T-cell (primary cell): ENCODE measurements at places on chromosomes 5 and 9.

GRCh38 chr5:177431317-177432142 is 5.1 kb downstream of the GRK6 start:
- DNase-seq: peak; percentile 61

DNA sequence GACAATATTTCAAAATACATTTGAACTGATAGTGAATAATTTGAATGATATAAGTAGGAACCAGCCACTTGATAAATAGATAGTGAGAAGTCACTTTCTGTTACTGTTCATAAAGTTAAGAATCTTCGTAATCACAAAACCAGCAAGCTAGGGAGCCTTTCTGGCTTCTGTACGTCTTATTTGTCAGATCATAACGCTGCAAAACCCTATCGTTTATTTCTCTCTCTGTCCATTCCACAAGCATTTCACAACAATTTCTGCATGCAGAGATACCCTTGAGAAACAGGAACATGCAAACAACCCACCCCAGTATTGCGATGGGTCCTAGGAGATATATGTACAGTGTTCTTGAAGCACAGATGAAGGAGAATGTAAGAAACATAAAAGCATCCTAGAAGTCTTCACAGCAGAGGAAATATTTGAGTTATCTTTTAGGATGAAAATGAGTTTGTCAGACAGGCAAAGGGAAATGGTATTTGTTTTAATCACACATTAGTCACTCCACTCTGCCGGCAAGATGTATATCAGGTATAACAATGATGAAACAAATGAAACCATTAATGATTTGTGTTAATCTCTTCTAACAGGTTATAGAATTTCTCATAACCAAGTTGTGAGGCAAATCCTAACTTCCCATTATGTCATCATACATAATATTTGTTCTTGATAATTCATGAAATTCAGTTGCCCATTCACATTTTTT is 668.7 kb upstream of the FTMT start:
- no peak for DNase-seq

DNA sequence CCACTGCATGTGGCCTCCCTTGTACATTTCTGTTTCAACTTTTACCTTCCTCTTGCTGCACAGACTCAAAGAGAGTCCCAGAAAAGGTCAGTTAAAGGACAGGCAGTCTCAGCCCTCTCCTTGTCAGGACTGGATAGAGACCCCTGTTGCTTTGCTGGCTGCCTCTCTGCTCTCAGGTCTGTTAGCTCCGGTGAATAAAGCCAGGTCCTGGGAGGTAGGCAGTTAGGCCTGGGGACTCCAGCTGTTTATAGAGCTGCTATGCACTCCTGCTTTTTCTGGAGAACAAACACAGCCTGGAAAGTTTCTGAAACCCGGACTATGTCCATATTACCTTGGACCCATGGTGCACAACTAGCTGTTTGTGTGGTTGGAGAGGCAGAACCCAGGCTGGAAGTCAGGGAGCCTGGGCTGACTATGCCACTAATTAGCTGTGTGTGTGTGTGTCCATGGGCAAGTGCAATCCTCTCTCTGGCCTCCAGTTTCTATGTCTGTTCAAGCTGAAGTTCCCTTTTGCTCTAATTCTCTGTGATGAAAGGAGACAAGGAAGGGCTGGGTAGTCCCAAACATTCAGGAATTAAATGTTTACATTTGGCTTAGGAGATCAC is 42.9 kb downstream of the GLRA1 start:
- no peak for DNase-seq

- no peak for DNase-seq
Observed at GRCh38 chr5:168239325-168239724, 52.1 kb upstream of the WWC1 start.

DNA sequence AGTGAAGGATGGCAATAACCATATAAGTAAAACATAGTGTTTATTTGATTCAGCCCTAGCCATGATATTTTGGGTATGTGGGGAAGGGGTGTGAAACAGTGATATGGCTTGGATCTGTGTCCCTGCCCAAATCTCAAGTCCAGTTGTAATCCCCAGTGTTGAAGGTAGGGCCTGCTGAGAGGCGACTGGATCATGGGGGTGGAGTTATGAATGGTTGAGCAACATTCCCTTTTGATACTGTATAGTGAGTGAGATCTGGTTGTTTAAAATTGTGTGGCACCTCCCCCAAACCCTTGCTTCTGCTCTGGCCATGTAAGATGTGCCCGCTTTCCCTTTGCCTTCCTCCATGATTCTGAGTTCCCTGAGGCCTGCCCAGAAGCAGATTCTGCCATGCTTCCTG is 1804.6 kb downstream of the MAT2B start:
- DNase-seq: no peak

- DNase-seq: no peak
Observed at GRCh38 chr9:34650816-34651215, 1.2 kb upstream of the IL11RA start.

GRCh38 chr9:90539286-90539685 is 103.3 kb downstream of the DIRAS2 start:
- DNase-seq: no peak

DNA sequence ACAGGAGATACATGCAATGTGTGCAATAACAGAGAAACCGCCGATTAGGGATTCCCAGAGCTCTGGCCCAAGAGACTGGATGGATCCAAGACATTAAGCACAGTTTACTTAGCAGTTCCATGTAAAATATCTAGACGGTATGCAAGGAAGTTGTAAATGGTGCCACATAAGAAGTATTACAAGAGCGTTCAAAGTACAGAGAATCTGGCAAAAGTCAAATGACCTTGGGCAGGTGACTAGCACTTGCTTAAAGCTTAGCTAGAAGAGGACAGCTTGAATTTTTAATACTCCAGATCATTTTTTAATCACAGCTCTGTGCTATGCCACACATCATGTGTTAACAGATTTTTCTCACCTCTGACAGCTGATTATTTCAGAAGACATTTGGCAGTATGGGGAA is 72.3 kb upstream of the TNPO1 start:
- DNase-seq: no peak

GRCh38 chr5:130777794-130778193 is 387.3 kb downstream of the HINT1 start:
- DNase-seq: no peak

DNA sequence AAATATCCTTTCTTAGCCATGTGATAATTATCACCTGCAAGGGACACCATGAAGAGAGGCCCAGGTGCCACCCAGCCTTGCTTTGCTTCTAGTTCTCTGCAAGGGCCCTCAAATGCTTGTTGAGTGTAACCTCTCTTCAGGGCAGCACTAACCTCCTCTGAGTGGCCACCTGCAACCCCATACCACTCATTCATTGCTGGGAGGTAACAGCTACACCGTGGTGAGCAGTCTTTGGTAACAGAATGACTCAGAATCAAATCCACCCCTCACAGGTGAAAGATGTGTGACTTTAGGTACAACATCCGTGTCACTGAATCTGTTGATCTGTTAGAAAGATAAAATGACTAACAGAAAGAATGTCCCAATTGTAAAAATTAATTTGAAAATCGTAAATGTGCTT is 365.1 kb upstream of the TRPC7 start:
- DNase-seq: no peak

DNA sequence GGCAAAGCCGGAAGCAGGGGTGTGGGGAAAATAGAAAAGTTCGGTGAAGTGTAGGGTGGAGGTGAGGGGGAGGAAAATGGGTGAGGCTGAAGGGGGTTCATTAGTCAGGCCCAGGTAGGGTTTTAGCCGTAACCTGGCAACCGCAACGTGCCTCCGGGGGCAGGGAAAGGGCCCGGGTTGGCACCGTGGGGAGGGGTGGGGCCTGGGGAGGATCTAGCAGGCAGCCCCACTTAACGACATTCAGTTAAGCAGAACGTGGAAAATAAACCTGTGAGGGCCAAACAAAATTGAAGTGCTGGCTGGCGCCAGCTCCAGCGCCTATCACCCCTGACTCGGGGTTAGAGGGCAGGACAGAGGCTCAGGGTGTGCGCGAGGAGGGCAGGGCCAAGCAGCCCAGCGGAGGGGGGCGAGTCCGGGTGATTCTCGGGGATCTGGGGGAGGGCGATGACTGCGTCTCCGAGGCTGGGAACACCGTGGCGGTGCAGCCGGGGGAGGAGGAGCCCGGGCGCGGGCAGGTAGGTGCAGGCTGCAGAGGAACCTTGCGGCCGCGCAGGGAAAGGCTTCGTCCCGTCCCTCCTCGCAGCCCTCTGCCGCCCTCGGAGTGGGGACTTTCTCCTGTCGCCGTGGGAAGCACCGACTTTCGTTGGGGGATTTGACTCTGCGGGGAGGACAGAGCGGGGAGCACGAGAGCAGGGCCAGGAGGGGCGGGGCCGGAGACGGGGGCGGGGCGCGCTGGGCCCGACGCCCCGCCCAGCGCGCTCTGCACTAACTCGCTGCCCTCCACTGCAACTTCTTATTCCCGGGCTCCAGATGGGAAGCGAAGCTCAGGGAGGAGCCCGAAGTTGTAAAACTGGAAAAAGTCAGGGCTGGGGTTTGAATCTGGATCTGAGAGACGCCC is 5.1 kb downstream of the RGS14 start:
- peak; percentile 57 for DNase-seq

DNA sequence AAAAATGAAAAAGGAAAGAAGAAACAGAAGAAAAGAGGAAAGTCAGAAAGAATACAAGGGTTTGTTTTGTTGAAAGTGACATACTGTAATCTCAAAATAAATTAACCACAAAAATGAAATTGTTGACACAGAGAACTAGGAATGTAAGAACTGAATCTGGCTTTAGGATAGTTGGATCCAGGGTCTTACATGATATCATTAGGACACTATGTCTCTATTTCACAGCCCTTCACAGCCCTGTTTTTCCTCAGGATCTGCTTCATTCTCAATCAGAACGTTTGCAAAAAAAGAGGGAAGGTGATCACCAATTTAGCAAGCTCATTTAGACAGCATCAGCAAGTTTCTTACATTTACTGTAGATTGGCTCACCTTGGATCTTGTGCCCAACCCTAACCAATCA is 188.5 kb upstream of the NREP start:
- DNase-seq: no peak

- DNase-seq: no peak
Observed at GRCh38 chr5:136590581-136590980, 225.2 kb upstream of the TRPC7 start.

- no peak for DNase-seq
Observed at GRCh38 chr5:132779961-132780360, 2.9 kb upstream of the SEPTIN8 start.

DNA sequence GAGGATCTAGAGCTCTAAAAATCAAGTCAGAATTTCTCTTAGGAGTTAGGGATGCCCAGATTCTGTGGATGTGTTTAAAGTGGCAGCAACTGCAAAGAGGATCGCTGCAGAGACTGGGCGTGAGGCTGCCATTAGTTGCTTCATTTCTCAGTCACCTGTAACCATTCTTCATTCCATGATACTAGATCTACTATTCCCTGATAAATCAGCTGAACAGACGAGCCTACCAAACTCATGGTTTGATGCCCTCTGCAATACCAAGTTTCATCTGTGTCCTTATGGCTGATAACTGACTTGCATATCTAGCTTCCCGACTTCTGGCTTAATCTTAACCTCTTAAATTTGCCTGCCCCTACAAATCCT is 33.3 kb downstream of the UBE2R2 start:
- DNase-seq: no peak

DNA sequence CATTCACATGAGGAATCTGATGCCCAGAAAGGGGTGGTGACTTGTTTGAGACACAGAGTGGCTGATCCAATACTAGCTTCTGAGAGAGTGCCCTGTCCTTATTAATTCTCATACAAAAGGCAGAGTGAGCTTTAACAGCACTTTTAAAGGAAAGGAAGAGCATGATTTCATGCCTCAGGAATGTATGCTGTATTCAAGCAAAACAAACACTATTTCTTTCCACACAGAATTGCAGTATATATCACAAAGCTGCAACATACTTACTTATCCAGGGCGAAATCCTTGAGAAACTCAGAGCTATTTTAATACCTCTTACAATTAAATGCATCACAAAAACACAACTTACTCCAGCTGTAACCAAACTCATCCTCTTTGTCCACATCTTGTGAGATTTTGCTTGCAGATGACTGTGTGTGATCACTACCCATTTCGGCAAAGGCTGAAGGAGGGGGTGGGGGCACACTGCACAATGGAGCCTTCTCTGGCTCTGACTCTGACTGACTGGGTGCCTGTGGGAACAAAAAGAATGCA is 139.8 kb downstream of the MPDZ start:
- no peak for DNase-seq

DNA sequence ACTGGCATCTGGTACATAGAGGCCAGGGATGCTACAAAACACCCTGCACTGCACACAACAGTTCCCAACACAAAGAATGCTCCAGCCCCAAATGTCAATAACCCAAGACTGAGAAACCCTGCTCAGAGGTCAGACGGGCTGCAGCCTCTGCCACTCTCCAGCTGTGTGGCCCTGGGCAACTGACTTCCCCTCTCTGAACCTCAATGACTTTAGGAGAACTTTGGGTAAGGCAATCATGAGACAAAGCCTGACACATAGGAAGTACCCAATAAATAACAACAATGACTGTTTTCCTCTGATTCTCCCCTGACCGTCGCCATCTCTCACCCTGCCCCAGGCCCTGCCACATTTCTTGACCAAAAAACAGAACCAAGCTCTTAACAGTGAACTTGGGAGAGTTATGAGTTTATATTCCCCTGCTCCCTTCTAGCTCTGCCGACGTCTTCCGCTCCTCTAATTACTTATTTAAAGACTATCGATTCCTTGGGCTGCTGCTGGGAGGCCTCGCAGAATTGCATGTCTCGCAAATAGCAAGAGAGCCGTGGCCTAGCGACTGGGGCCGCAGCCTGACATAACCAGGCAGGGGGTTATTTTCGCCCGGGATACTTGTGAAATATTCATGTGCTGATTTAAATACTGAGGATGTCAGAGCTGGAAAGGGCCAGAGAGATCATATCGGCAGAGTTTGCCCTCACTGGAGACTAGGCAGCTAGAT is 24.5 kb upstream of the CRB2 start:
- DNase-seq: no peak

DNA sequence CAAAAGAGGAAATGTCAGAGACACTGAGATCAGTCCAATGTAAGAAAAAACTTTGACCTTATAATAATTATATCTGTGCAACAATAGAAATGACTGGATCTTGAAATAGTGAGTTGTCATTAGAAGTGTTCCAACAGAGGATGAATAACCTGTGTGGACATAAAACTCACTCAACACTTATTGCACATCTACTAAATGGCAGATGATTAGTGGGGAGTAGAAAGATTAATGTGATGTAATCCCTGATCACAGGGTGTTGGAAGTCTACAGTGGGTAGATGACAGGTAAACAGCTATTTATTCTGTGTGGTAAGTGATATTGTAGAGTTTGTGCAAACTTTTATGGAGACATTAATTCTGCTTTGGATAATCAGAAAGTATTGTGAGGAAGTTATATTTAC is 177.3 kb upstream of the HMHB1 start:
- DNase-seq: no peak

- no peak for DNase-seq
Observed at GRCh38 chr5:172102218-172102870, 85.7 kb downstream of the STK10 start.

- DNase-seq: no peak
Observed at GRCh38 chr5:148290271-148291195, 21.7 kb upstream of the SPINK7 start.

GRCh38 chr9:93827545-93828330 is 127.4 kb downstream of the BARX1 start:
- no peak for DNase-seq

DNA sequence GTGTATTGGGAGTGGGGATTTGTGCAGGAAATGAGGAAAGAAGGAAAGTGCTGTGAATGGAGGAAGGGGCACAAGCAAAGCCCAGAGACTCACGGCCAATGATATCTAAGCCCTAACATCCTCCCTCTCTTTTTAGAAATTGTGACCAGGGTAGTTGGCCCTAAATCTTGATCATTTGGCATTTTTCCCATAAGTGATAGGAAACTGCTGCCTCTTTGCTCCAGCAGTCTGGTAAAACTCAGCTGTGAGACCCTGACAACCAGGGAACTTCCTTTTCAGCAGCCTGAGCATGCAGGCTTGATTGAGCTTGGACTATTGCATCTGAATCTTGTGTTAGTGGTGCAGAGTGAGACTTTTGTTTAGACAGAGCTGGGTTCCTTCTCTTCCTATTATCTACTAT is 9.6 kb upstream of the ADRB2 start:
- no peak for DNase-seq
